ENCODE measurements at places on chromosomes 2 and 18.

DNA sequence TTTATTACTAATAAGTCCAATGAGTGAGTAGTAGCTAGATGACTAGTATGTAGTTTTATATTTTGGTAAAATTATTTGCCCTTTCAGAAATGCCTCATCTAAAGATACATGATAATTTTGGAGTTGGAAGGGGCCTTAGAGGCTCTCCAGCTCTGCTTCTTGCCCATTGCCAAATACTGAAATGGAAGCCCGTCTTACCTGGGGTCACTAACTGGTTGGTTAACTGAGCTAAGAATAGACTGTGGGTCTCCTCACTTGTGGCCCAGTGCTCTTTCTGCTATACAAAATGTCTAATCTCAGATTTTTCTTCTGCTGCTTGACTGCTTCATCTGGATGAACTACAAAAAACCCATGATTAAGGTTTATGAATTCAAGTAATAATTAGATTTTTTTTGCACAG, 67.1 kb downstream of the CLIP4 start:
- DNase-seq = no peak

- no peak for DNase-seq
Observed at GRCh38 chr2:159246325-159246988, 40.0 kb downstream of the WDSUB1 start.

DNA sequence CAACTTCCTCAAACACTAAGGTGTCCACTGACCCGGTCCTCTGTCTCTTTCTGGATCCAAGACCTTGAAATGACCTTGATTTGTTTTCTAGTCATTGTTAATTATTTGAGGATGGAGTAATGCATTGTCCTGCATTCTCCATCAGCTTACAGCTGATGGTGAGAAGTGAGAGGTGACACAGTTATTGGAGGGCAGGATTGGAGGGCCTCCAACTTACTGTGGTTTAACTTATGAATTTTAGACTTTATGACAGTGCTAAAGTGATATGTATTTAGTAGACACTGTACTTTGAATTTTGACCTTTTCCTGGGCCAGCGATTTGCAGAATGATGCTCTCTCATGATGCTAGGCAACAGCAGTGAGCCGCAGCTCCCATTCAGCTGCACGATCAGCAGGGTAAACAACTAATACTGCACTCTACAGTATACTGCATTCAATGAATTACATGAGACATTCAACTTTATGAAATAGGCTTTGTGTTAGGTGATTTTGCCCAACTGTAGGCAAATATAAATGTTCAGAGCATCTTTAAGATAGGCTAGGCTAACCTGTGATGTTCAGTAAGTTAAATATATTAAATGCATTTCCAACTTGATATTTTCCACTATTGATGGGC, 200.0 kb upstream of the MEX3C start:
- DNase-seq = no peak

- DNase-seq = no peak
Observed at GRCh38 chr2:159755788-159756187, 42.2 kb downstream of the CD302 start.

GRCh38 chr2:8833853-8834252, 3.6 kb downstream of the KIDINS220 start:
- DNase-seq = no peak

- no peak for DNase-seq
Observed at GRCh38 chr2:151777487-151777886, 43.2 kb upstream of the NEB start.

DNA sequence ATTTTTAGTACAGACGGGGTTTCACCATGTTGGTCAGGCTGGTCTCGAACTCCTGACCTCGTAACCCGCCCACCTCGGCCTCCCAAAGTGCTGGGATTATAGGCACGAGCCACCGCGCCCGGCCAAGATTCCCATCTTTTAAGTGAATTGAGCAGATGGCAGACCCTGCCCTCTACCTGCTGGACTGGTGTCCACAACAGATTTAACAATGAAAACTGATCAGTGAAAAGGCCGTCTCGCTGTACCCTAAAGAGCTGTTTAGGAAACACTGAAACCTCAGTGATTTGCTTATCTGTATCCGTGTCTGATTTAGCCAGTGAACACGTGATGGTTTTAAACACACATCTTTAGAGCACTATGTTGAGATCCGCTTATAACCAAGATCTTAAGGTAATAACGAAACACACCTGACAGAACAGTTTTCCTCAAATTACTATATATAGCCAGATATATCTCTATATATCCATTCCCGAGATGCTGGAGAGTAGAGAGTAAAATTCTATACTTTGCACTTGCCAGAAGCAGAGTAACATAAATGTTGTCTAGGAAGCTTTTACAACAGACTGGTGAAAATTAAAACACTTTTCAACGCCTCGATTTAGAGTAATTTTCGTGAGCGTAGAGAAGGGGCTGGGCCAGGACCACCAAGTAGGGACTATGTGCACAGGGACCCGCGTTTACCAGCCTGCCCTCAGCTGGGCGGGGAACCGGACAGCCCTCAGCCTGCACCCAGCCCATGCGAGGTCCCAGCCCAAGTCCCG, 594 bp downstream of the FAM161A start:
- peak; percentile 81 for DNase-seq

GRCh38 chr2:98901702-98902101, 34.3 kb downstream of the CRACDL start:
- DNase-seq = no peak

- no peak for DNase-seq
Observed at GRCh38 chr2:174350593-174351181, 15.9 kb downstream of the SP9 start.

DNA sequence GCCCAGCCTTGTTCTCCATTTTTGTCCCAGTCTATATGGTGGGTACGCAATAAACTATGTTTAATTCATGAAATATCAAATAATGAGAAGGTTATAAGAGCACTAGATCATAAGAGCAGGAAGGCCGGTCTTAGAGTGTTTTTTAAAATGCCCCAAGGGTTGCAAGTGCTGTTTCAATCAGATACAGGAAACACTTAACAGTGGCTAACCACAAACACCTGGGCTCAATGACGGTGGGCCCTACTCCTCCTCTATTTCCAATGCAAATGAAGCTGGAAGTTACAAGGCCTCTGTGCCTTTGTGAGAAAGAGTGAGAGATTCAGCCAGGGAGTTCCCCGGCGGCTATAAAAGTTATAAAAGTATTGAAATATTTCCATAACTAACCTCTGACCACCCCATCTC, 18.9 kb upstream of the WDR33 start:
- DNase-seq = peak; percentile 64

GRCh38 chr2:43323857-43324256, 97.5 kb upstream of the ZFP36L2 start:
- DNase-seq = no peak

DNA sequence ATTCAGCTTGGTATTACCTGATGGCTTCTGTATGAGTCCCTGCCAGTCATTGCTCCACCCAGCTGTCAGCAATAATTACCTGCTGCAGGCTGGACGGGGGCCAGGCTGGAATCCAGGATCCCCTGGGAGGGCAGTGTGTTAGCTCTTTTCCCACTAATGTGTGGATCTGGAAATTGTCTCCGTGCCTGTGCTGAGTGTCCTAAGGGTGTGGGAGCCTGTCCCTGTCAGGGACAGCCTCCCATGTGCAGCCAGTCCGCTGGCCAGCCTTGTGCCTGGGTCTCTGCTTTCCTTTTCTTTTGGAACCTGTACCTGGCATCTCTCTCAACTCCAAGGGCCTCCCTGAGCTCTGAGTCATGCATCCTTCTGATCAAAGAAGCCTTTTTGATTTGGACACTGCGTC, 107.2 kb upstream of the SPRED2 start:
- DNase-seq = no peak

GRCh38 chr18:69948919-69949537, 1.4 kb upstream of the CD226 start:
- DNase-seq = peak; percentile 65

DNA sequence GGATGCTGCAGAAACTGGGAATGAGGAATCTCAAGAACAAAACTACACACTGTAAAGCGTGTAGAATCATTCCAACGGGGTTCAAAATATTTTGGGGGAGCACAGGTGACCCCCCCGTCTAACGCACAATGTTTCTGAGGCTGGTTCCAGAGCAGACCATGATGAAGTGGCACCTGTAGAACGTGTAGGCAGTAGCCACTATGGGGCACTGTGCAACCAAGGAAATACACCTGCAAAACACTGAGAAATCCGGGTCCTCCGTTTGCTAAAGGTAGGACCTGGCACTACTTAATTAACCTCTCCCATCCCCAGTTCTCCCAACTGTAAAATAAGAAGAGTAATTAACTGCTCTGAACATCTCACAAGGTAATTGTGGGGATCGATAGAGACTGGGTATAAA, 22.6 kb downstream of the ST6GAL2 start:
- no peak for DNase-seq

- DNase-seq = no peak
Observed at GRCh38 chr2:109494351-109494750, 119.4 kb downstream of the SEPTIN10 start.

- no peak for DNase-seq
Observed at GRCh38 chr2:164110515-164110914, 374.7 kb upstream of the FIGN start.

DNA sequence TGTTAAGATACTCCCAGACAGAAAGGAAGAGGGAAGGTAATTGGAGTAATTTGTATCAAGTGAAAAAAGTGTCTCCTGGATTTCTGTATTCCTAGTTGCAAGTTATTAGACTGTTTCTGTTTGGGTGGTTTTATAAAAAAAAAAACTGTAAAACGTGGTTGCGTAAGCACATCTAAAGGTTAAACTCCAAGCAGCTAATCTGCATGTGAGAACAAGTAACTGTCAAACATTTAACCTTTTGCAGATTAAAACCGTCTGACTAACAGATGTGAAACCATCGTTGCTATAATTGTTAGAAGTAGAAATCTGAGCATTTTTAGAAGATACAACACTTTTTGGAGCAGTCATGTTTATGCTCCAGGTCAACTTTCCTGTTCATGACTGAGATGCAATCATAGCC, 72.3 kb downstream of the AFF3 start:
- DNase-seq = no peak

DNA sequence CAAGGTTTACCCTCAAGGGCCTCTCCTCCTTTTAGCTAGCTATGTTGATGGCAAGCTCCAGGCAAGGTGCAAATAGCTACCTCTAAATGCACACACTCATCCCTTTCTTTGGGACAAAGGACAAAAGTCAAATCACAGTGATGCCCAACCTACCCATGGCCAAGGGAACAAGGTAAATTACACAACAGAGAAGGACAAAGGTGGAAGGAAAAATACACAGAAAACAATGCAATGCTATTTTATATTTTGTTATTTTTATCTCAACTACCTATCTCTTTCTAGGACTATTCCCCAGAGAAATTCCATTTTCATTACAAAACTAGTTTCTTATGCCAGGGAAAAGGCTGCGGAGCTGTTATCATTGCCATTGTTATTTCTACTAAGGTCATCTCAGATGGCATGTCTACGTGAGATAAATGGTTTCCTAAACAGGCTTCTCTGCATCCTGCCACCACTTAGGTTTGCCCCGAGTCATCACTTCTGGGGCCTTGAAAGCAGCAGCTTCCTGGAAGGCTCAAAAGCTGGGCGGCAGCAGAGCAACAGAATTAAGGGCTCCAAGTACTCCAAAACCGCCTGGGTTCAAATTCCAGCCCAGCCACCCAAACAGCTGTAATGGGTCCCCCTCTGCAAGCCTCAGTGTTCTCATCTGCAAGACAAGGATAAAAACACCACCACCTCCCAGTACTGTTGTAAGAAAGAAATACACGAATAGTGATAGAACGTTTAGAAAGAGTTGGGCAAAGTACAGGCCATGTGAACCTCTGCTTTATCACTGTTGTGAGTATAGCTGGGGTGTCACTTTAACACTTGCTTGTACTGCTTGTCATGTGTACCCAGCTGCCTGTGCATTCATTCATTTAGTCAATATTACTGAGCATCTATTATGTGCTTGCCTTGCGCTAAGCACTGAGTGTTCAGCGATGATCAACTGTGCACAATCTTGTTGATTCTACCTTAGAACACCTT, 20.9 kb downstream of the BCL2 start:
- no peak for DNase-seq

DNA sequence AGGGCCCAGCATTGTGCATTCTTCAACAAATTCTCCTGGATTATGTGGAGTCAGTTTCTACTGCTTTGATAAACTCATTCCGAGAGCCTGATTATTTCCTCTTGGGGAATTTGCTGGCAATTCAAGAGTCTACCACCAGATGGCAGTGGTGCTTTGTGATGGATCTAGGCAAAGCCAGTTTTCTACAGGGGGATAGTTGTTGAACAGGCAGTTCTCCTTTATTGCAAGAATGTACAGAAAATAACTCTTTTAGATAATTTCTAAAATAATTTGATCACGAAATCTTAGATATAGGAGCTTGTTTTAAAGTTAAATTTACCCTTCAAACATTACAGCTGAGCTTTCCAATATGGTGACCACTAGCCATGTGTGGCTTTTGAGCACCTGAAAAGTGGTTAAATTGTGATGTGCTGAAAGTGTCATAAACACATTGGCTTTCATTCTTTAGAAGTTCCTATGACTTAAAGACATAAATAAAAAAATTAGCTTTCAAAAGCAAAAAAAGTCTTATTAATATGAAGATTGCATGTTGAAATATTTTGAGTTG, 66.7 kb upstream of the HAAO start:
- no peak for DNase-seq

GRCh38 chr2:235621736-235622135, 127.9 kb downstream of the AGAP1 start:
- DNase-seq = no peak

DNA sequence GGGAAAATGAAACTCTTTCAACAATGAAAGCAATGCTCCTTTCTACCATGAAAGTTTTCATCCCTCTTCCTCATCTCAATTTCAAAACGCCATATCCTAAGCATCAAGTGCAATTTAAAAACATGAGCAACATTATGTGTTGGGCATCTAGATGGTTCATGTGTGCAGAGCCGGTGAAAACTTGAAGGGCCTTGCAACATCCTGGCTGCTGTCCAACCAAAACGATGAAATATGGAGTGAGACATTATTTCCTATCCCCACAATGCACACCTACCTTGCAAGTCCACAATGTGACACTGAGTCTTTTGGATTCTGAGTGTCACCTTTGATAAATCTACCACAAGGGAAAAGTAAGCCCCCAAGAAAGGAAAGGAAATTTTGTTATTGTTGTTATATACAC, 110.0 kb downstream of the NCKAP5 start:
- no peak for DNase-seq

DNA sequence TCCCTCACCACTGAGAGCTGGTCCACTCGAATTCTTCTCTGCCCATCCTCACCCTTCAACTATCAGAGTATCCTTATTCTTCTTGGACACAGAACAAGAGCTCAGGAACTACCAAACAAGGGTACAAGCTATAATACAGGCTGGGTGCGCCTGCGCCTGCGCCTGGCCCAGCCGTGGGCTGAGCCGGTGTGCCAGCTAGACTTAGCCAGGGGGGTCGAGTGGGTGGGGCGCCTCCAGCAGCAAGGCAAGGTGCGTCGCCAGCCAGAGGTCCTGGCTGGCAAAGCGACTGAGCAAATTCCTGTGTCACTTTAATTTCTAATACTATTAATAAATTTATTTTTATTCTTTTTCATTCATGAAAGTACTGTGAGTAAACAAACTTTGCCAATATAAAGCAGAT, 1072.6 kb upstream of the PIK3C3 start:
- no peak for DNase-seq

- DNase-seq = no peak
Observed at GRCh38 chr2:222290401-222290735, 8.4 kb downstream of the PAX3 start.

GRCh38 chr2:48227617-48228344, 302.2 kb upstream of the STON1 start:
- DNase-seq = no peak

GRCh38 chr2:225002656-225003045, 39.6 kb downstream of the DOCK10 start:
- no peak for DNase-seq

GRCh38 chr2:8379549-8379948, 302.3 kb upstream of the ID2 start:
- DNase-seq = no peak

- DNase-seq = no peak
Observed at GRCh38 chr2:174608866-174609214, 11.2 kb upstream of the WIPF1 start.
